CD8-positive, alpha-beta memory T cell (primary cell): ENCODE measurements at places on chromosomes 12 and 14.

DNA sequence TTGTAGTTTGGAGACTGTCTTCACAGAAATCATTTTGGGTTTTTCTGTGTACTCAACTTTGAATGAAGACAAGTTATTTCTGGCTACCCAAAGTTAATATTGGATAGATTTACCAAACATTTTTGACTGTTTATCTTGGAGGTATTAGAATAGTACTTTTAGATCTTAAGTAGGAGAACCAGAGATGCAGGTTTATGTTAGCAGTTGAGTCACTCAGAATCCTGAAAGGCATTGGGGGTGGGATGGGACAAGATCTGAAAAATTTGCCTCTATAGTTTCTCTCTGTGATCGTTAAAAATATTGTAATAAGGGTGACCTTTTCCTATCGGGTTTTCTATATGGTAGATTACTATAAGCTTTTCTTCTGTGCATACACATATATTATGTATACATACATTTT, 112.3 kb downstream of the TTC6 start:
- DNase-seq = no peak

- no peak for DNase-seq
Observed at GRCh38 chr12:100447381-100447780, 26.3 kb upstream of the NR1H4 start.

- no peak for DNase-seq
Observed at GRCh38 chr14:64279704-64280668, 14.2 kb downstream of the ESR2 start.

- no peak for DNase-seq
Observed at GRCh38 chr12:106214571-106214970, 33.2 kb downstream of the CKAP4 start.

DNA sequence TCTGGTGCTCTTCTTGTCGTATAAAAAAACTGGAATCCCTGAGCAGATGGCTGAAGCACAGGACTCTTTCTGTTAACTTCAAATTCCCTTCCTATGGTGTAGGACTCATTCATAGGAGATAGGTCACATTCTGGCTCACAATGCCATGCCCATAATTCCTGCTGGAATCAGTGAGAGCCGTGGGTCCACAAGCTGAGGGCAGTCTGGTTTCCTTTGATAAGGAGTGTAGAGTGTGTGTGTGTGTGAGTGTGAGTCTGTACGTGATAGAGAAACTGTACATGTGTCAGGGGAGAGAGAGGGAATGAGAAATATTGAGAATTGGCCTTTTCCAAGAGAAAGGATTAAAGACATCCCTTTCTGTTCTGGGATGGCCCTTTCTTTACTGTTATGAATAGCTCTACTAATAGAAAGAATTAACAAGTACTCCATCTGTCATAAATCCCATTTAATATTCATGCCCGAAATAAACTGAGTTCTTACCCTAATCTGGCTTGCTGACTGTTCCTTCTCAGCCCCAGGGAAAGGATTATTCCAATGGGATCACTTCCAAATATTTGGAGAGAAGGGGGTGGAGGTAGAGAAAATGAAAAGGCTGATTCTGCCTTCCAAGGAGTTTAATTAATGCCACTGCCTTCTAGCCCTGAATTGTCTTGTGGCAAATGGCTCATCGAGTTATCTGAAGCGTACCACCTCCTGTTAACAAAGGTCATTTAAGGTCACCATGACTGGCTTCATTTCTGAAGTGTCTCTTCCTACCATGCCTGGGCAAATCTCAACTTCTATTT, 79.0 kb downstream of the TMX1 start:
- DNase-seq = no peak

DNA sequence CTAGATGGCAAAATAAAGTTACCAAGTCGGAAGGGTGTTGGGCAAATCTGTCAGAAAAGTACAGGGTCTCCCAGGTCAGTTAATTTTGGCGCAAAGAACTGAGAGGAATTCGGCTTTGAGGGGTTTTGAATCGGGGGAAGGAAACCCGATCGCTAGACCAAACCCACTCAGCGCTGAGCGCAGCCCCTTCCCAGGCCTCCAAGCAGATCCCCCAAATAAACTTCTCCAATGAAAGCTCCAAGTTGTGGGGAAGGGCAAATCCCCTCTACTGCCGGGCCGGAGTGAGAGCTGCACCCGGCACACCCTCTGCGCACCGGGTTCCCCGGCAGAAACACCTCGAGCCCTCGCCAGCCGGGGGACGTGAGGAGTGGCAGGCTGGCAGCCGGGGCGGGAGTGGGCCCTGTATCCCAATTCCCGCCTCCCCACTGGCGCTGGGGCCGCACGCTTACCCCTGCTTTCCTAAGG, 441 bp downstream of the E2F7 start:
- DNase-seq = no peak

GRCh38 chr12:128458301-128458974, 191.5 kb downstream of the TMEM132C start:
- no peak for DNase-seq

DNA sequence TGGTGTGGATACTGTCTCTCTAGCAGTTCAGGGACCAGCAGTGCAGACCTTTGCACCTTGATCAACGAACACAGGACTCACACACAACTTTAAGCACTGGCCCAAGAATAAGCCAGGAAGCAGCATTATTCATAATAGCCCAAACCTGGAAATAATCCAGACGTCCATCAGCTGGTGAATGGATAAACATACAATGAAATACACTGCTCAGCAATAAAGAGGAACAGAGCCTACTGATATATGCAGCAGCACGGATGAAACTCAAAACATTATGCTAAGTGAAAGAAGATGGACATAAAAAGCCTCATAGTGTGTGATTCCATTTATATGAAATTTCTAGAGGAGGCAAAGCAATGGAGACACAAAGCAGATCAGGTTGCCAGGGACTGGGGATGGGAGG, 303.9 kb upstream of the FKBP4 start:
- no peak for DNase-seq

GRCh38 chr14:24843494-24843893, 206.5 kb downstream of the STXBP6 start:
- DNase-seq = no peak

- no peak for DNase-seq
Observed at GRCh38 chr12:1918884-1919236, 408 bp upstream of the CACNA2D4 start.

GRCh38 chr14:89277203-89277602, 139.8 kb downstream of the FOXN3 start:
- DNase-seq = no peak

GRCh38 chr14:103890821-103891666, 37.2 kb upstream of the TDRD9 start:
- DNase-seq = no peak

DNA sequence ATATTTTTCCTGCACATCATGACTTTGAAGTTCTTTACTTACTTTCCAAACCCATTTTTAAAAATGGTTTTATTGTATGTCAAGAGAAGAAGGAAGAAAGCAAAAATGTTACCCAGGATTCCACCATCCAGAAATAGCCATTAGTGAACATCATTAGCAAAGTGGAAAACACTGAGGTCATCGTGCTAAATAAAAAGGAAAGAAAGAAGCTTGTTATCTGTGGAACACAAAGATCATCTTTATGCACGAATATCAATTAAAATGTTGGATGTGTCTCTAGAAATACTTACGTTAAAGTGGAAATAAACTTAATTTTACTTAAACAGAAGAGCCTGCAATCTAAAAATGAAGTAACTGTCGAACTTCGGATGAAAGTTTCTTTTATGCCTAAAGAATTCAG, 27.3 kb downstream of the SFSWAP start:
- no peak for DNase-seq

DNA sequence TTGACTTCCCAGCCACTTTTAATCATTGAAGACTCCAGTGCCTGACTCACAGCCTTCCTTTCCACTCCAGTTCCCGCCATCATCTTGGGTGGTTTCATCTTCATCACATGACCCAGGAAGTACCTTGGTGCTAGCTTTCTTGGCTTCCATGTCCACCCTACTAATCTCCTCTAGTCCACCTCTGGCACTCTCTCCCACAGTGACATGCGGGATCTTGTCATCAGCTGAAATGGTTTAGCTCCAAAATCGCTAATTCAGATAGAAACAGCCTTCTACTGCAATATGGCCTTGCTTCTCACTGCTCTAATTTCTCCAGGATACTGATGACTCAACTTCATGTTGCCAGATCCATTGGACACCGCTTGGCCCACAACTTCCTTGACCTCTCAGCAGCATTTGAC, 24.5 kb downstream of the WDR20 start:
- no peak for DNase-seq

GRCh38 chr14:92917041-92917940, 5.7 kb upstream of the CHGA start:
- no peak for DNase-seq

GRCh38 chr12:132593521-132593920, 16.9 kb downstream of the LRCOL1 start:
- DNase-seq = no peak

DNA sequence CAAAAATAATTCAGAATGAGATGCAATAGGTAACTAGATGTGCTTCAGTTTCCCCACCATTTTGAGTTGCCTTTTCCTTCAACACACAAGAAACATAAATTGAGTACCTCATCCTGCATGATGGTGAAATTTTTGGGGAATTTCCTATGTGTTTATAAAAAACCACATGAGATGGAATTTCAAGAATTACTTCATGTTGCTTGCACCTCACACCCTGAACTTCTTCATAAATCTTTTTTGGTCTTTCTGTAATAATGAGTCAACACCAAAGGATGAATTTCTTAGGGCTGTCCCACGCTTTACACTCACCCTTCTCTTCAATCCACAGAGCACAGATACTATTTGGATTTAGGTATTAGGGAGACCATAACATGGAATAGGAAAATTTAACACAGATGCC, 22.6 kb upstream of the LUM start:
- DNase-seq = no peak

GRCh38 chr12:2228535-2228934, 175.7 kb downstream of the CACNA1C start:
- DNase-seq = no peak

- no peak for DNase-seq
Observed at GRCh38 chr14:67863223-67863622, 43.6 kb downstream of the RAD51B start.

DNA sequence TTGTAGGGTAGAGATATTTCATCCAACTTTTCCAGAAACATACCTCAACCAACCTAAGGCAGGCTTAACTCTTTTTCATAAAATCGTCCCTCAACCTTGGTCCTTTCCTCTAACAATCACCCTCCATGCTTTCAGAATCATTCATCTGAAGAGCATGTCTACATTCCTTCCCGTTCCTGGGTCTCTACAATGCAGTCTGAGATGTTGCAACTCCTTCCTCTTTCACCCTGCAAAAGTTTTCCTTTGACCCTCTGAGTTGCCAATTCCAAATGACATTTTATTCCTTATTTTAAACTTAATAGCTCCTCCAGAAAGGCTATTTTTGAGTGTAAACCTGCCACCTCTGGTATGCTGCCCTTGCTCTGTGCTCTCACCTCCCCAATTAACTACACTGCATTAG, 16.7 kb downstream of the SLC7A7 start:
- DNase-seq = no peak

GRCh38 chr12:108194585-108194984, 65.5 kb downstream of the WSCD2 start:
- no peak for DNase-seq

DNA sequence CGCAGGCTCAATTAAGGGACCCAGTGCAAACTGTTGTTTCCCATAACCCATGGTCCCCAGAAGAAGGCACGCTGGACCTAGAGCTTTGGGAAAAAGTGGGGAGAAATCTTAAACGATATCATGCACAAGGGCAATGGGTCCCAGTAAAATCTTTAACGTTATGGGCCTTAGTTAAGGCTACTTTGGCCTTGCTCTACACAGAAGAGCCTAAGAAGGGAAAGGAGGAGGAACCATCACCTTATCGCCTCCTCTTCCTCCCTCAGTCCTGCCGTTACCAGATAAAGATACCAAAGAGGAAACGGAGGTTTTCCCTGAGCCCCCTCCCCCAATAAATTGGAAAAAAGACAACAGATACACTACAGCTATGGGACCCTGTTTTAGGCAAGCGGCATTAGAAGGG, 116.9 kb downstream of the PPHLN1 start:
- no peak for DNase-seq

DNA sequence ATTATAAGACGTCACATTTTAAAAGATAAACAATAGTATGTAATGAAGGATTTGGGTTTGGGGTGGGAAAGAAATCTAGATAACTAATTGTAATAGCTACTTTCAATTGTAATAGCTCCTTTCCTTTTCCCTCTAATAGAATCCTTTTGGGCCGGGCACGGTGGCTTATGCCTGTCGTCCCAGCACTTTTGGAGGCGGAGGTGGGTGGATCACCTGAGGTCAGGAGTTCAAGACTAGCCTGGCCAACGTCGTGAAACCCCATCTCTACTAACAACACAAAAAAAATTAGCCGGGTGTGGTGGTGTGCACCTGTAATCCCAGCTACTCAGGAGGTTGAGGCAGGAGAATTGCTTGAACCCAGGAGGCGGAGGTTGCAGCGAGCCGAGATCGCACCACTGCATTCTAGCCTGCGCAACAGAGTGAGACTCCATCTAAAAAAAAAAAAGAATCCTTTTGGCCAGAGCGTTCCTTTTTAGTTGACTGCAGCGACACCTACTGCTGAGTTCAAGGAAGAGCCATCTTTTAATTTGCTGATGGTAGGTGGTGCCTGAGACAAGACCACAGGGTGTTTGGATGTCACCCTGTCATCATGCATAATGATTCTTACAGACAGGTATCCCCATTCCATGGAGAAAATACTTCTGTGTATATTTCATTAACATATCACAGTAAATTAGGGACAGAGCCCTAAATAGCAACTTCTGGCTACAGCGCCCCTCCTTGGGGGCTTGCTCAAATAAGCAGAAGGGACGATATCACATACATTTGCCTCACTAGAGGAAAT, 79.5 kb downstream of the ARMH4 start:
- DNase-seq = no peak

DNA sequence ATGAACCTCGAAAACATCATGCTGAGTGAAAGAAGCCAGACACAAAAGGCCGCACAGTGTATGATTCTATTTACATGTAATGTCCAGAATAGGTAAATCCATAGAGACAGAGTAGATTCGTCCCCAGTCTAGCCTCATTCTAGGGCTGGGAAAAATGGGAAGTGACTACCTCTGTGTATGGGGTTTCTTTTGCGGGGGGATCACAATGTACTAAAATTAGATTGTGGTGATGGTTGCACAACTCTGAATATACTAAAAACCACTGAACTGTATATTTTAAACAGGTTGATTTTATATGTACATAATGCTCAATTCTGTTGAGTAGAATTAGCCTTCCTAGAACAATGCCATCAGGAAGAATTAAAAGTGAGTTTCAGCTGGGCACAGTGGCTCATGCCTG, 6.3 kb upstream of the RILPL2 start:
- no peak for DNase-seq

DNA sequence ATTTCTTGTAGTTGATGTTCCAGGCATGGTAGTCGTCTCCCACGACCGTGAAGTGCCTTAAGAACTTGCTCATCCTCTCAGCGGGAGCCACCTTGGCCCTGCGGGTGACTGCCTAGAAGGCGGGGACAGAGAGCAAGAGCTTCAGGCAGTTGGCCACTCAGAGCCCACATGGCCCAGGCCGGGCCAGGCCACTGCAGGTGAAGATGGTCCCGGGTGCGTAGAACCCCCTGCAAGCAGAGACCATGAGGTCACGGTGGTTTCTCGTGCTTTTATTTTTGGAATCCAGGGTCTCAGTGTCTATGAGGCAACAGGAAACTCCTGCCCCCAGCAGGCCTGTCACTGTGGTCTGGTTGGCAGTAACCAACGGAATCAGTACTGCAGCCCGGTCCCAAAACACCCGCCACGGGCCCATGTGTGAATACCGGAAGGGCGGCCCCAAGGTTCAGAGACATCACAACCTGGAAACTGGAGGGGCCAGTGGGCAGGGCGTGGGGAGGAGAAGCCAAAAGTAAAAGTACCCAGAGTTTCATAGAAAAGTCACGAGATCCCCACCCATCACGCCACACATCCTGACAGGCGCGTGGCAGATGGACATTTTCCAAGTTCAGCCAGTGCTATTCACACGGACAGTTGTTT, 27.5 kb downstream of the HVCN1 start:
- DNase-seq = peak; percentile 39
